ENCODE measurements at places on chromosomes 12 and 14.

- no peak for DNase-seq
Measured at GRCh38 chr12:45217846-45218245, 2.0 kb downstream of the ANO6 start.

DNA sequence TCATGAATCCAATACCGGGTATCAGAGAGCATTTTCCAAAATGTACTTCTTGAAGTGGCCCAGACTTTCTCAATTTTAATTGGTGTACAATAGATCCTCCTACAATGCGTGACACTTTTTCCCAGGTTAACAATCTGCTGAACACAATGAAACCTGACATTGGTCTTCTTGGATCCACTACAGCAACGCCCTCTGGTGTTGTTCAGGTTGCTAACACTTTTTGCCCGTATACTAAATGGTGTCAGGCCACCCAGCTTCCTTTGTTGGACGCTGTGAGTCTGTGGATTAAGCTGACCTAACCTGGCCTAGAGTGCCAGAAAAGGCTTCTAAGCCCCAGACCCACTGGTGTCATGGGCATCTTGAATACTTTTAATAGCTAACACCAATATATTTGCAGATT is 89.2 kb downstream of the KCNK10 start:
- DNase-seq: peak; percentile 5

DNA sequence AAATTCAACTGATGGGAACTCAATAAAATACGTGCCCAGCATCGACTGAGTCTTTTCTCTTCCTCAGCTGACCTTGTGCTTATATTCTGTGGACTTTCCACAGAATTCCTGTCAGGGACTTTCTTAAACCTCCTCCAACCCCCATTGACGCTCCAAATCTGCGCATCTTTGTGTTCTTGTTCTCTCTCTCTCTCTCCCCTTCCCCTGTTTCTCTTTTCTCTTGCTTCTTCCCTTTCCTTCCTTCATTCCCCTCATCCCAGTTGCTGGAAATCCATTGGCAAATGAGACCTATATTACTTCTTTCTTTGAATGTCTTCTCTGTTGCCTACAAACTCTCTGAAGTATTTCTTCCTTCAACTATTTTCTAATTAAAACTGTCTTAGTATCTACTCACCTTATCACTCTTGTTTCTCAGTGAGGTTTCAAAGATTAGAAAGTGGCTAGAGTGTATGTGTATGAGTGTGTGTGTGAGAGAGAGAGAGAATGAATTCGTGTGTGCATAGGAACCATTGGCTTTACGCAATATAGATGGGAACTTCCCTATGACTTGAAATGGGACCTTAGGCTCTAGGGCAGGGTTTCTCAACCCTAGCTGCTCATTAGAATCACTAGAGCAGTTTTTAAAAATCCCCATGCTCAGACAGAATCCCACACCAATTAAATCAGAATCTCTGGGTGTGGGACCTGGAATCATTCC is 41.8 kb upstream of the DHRS7 start:
- no peak for DNase-seq

DNA sequence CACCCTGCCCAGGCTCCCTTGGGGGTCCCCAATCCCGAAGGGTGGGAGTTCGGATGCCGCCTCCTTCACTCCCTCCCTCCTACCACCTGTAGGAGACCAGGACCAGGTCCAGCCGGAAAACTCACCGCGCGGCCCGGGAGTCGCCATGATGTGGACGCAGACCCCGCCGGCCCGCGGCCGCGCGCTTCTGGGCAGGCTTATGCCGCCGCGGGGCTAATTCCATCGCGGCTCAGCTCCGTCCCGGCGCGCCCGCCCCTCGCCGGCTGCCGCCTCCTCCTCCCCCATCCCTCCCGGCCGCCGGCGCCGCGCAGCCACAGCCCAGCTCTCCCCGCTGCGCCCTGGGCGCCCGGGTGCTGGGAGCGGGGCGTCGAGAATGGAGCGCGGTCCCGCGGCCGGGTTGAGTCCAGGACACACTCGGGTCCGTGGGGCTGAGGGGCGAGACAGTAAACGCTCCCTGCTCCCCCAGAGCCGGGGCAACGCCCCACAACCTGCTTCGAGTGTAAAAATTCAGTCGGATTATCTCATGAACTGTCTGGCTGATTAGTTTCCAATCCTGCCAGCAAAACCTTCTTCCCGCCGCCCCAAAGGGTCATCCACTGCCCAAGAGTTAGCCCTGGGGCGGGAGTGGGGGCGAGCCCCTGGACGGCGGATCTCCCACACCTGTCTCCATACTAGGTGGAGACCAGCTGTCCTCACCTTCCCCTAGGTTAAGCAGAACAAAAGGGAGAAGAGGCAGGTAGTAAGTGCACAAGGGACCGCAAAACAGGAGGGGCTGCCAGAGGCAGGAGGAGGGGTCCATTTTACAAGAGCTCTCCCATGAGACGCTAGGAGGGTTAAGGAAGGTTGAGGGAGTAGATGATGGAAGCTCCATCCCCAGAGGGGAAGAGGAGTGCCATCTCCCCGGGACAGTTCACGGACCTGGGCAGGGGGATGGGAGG is at the start of gene ANO2:
TSS of gene ANO2 (minus strand) at position 189 of the 938 bp plus-strand sequence. CDS start at position 147, 42 bp downstream.
- no peak for DNase-seq

GRCh38 chr12:15411842-15412241 is 89.5 kb downstream of the PTPRO start:
- DNase-seq: no peak
